Right atrium auricular region (tissue), 2 donors: ENCODE measurements at places on chromosomes 5 and 9.

DNA sequence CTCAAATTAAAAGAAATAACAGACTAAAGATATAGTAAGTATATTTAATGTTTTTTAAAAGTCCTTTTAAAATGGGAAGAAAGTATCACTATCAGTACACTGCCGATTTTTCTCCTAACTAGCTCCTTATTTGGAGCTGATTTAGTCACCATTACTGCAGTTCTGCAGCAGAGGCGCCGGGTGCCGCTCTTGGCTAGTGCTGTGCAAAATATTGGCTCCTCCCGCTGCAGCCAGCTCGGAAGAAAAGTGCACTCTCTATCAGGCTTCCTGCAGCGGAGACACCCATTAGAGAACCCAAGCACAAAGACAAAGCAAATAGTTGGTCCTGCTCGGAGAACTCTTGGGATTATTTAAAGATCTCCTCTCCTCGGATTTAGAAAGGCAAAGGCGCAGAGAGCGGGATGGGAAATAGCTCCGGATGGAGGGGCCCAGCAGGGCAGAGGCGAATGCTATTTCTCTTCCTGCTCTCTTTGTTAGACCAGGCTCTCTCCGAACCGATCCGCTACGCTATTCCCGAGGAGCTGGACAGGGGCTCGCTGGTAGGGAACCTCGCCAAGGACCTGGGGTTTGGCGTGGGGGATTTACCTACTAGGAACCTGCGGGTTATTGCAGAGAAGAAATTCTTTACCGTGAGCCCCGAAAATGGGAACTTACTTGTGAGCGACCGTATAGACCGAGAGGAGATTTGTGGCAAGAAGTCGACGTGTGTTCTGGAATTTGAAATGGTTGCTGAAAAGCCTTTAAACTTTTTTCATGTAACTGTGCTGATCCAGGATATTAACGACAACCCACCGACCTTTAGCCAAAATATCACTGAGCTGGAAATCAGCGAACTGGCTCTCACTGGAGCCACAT lies at the start of gene PCDHGB3:
Gene PCDHGB3 (plus strand): TSS at position 249 of the 855 bp plus-strand sequence. CDS start 153 bp downstream, at position 402.
- DNase-seq, result no peak

- DNase-seq, result no peak
These were observed 13.8 kb downstream of the SGTB start for GRCh38 chr5:65708145-65708544.

DNA sequence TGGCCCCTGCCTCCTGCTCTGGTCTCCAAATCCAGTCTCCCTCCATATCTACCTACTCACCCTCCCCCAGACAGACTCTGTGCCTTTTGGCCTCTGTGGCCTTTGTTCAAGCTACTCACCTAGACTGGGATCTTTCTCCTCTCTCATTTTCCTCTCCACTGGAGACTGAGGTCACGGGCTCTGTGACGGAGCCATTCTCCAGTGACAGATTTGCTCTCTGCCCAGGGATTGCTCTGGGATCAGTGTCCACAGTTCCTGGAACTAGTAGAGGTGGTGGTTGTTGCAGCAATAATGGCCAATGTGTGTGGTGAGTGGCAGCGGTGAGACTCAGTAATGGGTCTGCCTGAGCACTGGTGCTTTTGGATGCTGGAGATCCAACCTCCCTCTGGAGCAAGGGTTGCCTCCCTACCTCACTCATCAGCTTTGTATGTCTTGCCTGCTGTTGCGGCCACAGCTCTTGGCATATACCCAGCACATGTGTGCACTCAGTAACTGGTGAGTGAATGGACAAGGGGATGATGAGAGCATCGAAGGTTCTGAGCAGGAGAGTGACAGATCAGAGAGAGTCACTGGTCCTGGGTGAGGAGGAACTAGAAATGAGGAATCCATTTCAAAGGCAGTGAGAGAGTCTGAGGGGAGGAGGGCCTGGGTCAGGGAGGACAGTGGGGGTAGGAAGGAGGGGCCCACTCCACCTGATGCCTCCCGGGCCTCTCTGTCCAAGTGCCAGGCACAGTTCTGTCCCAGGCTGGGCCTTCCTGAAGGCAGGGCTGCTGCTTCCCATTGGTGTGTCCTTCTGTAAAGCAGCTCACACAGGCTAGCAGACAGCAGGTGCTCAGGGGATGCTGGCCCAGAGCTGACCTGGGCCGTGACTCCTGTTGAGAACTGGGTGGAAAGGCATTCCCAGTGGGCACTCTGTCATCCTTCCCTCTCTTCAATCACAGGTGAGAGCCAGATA lies 96.5 kb upstream of the PITX1 start:
- DNase-seq, result no peak

DNA sequence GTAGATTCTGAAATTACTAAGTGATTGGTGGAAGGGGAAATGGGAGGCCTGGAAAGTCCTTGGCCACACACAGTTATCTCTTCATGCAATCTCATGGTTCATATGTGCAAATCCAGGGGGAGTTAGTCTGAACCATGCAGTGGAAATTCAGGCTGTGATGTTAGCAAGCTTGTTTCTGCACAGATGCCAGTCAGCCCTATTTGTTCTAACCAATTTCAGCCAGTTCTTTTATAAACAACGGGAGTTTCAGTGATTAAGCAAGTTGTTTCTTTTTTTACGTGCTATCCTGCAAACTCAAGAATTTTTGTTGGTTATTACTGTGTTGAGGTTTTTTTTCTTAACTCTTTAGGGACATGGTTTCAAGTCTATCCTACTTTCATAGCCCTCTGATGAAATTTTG lies 298.0 kb downstream of the FER start:
- DNase-seq, result no peak

GRCh38 chr5:171272996-171273970 lies 35.8 kb upstream of the TLX3 start:
- DNase-seq, result no peak

DNA sequence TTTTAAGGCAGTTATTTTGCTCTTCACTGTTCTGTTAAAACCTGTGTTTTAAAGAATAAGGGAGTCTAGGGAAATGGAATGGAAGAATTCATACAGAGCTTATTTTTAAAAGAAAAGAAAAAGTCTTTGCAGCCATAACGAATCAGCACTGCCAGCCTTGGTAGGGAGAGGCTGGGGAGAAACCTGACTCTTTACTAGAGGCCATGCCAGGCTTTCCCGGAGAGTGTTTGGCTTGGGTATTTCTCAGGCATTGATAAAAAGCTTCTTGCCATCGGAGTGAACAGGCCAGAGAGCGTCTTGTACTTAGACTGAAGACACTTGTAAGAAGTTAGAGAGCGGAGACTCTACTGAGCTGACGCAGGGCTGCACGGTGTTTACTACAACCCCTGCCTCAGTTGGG lies 72.7 kb upstream of the NFIL3 start:
- no peak for DNase-seq
